ENCODE measurements at places on chromosomes 2 and 18.

- no peak for DNase-seq
Observed at GRCh38 chr18:63302636-63303405, 16.7 kb downstream of the BCL2 start.

DNA sequence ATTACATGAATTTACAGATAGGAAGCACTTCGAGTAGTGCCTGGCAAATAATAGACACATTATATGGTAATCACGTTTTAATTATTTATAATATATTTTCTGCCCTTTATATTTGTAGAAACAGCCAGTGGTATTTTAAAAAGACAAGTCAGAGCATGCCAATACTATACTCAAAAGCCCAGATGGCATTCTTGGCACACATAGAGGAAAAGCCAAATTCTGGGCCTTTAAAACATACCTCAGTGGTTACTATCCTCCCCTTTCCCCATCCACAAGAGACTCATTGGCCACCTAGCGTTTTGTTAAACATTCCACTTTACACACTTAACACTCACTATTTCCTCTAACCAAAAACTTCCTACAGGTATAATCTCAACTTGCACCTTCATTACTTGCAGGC, 63.3 kb upstream of the ZNF804A start:
- DNase-seq = no peak

- DNase-seq = peak; percentile 47
Observed at GRCh38 chr2:151946899-151947812, 118.9 kb upstream of the ARL5A start.

DNA sequence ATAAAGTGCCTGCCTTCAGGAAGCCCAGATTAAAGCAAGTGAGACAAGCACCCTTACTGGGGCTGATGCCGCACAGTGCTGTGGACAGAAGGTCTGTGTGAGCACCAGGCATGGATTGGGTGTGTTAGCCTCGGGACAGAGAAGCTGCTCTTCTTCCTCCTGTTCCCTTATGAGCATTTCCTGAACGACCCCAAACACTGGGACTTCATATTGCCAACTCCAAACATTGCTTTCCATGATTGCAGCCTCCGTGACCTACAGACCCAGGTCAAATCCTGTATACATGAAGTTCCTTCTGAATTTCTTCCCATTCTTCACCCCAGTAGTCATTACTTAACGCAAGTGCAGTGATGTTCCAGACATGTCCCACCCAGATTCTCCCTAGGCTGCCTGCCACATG, 129.8 kb upstream of the ALKAL2 start:
- DNase-seq = no peak

DNA sequence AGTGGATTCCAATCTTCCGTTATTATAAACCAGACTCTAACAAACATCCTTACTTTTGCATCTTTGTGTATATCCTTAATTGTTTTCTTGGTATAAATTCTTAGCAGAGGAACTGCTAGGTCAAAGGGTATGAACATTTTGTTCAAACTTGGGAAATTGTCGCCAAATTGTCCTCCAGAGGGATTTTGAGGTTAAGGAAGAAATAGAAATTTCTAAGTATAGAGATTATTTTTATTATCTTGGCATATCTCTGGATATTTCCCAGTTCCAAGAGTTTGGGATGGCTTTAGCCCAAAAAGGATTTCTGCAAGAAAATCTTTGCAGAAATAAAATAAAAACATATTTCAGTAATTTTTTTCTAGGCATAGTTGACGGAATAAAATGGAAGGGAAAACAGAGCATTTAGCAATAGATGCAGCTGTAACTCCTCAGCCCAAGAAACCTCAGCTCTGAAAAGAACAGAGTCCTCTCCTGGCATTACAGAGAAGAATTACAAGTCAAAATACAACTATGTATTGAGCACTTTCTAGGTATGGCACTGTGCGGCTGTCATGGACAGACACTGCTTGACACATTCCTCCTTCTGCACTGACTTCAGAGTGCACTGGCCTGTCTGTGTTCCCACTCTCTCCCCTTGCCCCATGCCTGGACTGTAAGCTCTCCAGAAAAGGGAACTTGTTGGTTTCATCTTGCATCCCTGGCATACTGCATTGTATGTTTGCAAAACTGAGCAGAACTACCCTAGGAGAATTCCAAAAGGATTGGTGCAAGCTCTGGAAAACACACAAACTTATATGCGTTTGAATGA, 117.3 kb upstream of the STON1 start:
- no peak for DNase-seq

DNA sequence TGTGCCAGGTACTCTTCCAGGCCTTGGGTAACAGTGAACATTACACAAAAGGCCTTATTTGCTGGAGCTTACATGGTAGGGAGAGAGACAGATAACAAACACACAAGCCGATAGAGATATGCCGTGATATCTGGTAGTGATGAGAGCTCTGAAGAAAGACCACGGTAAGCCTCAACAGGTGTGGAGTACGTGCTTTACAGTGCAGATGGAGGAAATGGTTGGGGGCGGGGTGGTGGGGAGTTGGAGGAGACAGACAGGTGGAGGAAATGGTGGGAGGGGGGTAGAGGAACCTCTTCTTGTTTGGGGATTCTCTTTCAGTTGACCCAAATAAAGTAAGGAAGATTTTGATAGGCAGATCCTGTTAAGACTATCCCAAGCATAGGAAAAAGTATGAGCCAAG, 141.1 kb upstream of the ALPP start:
- no peak for DNase-seq

- no peak for DNase-seq
Observed at GRCh38 chr2:141048951-141049350, 1081.9 kb downstream of the LRP1B start.

DNA sequence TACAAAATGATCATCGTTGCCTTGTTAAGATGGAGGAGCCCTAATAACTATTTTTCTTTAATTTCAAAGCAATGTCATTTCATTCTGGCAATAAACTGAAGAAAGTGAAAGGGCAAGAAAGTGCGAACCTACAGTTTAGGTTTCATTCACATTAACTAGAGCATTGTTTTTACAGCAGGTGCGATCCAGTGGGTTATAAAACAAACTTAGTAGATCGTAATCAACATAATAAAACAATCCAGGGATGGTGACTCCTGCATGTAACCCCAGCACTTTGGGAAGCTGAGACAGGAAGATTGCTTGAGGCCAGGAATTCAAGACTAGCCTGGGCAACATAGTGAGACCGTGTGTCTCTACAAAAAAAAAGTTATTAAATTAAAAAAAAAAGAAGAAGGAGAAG, 51.1 kb downstream of the AP1S3 start:
- DNase-seq = no peak

DNA sequence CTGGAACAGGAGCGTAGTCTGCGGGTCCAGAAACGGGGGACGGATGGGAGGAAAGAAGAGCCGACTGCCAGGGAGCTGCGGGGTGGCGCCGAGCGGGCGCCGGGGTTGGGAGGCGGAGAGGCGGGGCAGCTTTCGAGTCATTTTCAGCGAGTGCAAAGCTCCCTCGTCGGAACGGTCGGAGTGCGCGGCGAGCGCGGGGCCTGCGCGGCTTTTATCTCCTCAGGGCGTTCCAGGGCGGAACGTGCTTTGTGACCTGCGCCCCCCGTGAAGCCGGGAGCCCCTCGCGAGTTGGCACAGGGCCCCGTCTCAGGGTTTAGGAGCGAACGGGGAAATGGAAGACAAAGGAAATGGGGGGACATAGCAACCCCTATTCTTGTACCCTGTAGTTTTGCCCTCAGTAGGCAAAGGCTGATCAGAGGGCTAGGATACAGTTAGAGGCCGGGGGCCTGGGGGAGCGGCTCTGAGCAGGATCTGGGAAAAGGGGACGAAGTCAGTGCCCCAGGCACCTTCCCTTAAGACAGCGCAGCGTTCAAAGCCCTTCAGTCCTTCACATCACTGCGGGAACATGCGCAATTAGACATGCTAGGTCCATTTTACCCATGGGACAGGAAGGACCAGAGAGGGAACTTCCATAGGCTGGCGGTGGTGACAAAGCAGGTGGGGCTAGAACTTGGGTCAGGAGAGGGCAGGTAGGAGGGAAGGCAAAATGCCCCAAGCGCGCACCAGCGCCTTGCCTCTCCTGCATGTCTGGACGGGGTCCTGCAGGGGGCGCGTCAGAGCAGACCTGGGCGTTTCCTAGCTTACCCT, 60.1 kb upstream of the IL1RL1 start:
- DNase-seq = peak; percentile 57

DNA sequence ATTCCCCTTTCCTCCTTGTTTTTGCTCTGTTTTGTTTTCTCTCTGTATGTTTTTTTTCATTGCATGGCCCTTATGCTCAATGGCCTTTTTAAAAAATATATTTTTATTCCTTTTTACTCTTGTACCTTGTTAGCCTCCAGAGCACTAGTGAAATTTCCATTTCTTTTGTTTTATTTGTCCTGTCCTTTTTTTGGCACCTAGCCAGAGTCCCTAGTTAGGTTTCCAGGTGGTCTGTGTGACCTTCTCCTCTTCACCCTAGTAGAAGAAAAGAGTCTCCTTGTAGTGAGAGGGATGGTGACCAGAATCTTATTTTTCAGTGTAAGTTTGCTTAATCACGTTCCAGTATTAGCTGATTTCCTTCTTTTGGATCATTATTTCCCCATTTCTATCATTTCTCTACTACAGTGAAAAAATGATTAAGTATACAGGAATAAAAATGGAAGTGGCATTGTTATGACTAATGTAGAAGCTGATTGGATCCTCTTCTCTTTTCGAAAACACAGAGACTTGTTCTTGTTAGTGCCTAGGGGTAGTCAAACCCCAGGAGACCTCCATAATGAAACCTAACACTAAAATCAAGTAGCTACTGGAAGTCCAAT, 65.9 kb downstream of the NBEAL1 start:
- no peak for DNase-seq

GRCh38 chr2:190407246-190407661, 901 bp upstream of the MFSD6 start:
- peak; percentile 37 for DNase-seq

GRCh38 chr2:239246723-239247122, 154.1 kb downstream of the HDAC4 start:
- no peak for DNase-seq

DNA sequence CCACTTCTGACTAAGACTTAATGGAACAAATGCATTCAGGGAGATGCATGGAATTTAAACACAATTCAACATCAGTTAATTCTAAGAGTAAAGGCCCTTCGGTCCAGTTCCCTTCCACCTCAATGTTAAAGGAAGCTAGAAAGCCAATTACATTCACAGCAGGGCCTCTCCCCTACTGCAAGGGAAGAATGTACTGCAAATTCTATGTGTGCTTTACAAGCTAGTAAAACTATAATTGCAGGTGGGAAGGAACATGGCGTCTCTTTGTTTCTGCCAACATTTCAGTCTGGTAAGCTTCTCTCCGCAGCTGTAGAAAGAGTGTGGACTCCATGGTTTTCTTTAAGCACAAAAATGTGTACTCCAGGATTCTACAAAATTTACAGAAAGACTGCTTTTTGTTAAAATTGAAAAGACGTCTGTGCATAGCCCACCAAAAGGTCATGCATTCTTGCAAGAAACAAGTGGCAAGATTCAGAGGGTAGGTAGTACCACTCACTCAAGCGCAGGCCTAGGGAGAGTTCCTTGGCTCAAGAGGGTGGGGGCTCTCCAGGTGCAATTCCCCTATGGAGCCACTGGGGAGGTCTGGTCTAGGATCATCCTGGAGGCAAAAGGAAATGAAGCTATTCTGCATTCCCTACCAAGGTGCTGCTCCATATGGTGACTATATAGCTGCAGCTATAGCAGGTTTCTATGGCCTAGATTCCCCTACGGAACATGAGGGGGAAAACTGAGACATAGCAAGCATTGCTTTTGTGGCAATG, 127.0 kb upstream of the FZD5 start:
- DNase-seq = no peak

DNA sequence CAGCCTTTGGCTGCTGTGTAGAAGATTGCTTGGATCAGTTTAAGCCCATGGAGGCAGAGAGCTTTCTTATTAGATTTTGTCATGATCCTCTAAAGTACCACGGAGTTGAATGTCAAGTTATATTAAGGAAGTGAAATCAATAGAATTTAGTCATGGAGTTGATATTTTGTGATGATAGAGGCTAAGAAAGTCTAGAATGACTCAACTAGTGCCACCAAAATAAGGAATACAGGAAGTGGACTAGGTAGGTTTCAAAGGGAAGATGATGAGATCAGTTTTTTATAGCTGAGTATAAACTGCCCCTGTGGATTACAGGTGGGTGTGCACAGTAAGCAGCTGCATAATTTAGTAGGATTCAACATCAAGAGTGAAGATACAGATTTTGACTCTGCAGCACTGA, 25.2 kb downstream of the FBXO36 start:
- DNase-seq = peak; percentile 28

DNA sequence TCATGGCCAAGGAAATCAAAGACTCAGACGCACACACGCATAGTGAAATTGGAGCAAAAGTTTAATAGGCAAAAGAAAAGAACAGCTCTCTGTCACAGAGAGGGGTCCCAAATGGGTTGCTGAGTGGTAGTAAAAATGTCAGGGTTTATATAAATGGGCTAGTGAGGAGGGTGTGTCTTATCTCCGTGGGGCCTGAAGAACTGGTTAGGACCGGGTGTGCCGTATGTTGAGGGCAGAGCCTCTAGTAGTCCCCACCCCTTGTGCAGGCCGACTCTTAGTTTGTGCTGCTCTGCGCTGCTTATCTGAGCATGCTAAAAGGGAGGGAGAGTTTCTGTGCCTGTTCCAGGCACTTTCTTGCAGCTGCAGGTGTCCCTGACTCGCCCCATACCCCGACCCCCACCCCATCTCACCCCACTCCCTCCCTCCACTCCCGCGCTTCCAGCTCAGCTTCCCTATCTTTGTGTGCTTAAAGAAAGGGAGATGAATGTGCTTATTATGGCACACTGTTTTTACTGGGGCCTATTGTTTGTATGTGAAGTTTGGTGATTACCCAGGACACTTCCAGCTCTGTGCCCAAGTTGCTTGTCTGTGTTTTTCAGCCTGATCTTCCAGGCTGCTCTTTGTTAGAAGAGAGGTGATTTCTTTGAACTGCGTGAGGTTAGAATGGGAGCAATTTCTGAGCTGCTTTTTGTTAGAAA, 167.4 kb downstream of the SPAG16 start:
- DNase-seq = no peak
